Smooth muscle cell of the pulmonary artery (primary cell): ENCODE measurements at places on chromosomes 12 and 14. TPM values are rescaled to one million over a fixed set of nuclear protein-coding genes. Genes with fewer than 3 reads are reported as not detected.

Gene STON2
- 0.85 and 0.89 TPM in 2 replicates for total RNA-seq

Gene IFI27
- total RNA-seq, result 9.1 and 10.9 TPM in 2 replicates

Gene MIP
- total RNA-seq, result 0.13 TPM in 1 of 2 replicates, not detected in the other

Gene ZCRB1
- total RNA-seq, result 22.1 and 28.2 TPM in 2 replicates

Gene TRIM9
- total RNA-seq, result 0.39 and 0.73 TPM in 2 replicates

Gene TXNRD1
- 671 and 1,049 TPM in 2 replicates for total RNA-seq

Gene NEUROD4
- total RNA-seq, result not detected in 2 replicates

Gene RASSF9
- 1.5 and 3.9 TPM in 2 replicates for total RNA-seq

Gene LAG3
- total RNA-seq, result not detected in 2 replicates

Gene LARP4
- 40.0 and 49.1 TPM in 2 replicates for total RNA-seq

Gene FGF6
- not detected in 2 replicates for total RNA-seq

Gene ETFBKMT
- total RNA-seq, result 2.0 and 3.3 TPM in 2 replicates

Gene GXYLT1
- 9.0 and 11.7 TPM in 2 replicates for total RNA-seq

Gene PITPNM2
- total RNA-seq, result 5.0 and 6.5 TPM in 2 replicates

Gene PPM1H
- 2.5 and 2.9 TPM in 2 replicates for total RNA-seq

Gene PCED1B
- 0.46 and 1.4 TPM in 2 replicates for total RNA-seq

Gene FLVCR2
- total RNA-seq, result 0.69 and 3.1 TPM in 2 replicates

Gene PRKAG1
- total RNA-seq, result 56.9 and 65.5 TPM in 2 replicates

Gene MGP
- total RNA-seq, result 81.2 and 251 TPM in 2 replicates

Gene SLC17A8
- not detected in 2 replicates for total RNA-seq

Gene PRKD1
- total RNA-seq, result 15.4 and 40.5 TPM in 2 replicates

Gene CIDEB
- 1.6 and 2.3 TPM in 2 replicates for total RNA-seq

Gene UNC79
- 0.07 and 0.33 TPM in 2 replicates for total RNA-seq

Gene TSPAN8
- 9.8 and 108 TPM in 2 replicates for total RNA-seq
